ENCODE measurements at places on chromosomes 2 and 18.

GRCh38 chr2:241817126-241817820 lies 8.3 kb downstream of the NEU4 start:
- no peak for DNase-seq

- DNase-seq, result no peak
These were observed 136.9 kb downstream of the GAREM1 start for GRCh38 chr18:32333781-32334180.

DNA sequence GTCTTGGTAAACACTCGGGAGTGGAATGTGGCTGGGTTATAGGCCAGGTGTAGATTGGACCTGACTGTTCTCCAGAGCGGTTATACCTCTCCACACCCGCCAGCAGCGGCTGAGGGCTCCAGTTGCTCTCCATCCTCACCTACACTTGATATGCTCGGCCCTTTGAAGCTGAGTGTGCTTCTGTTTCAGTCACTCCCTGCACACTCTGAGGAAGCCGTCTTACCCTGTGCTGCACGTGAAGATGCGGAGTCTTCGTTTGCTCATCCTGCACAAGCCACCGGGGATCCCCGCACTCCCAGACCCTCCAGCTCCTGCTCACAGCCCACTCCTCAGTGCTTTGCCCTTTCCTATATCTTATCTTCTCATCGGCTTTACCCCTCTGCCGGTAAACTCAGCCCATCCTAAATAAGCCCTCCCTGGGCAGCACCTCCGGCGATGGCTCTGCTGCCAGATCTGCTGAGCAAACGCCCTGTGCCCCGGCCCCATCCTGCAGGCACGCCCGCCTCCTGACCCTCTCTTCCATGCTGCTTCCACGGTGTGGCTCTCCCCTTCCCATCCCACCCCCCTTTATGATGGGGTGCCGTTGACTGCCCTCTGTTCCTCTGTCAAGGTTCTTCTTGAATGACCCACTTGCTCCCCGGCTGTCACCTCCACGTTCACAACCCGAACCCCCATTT lies 47.3 kb upstream of the ODC1 start:
- DNase-seq, result no peak

GRCh38 chr18:4102901-4103300 lies 352.2 kb downstream of the DLGAP1 start:
- DNase-seq, result no peak

- no peak for DNase-seq
These were observed 464.0 kb upstream of the SPRED2 start for GRCh38 chr2:65896446-65896845.

- no peak for DNase-seq
These were observed 160.5 kb downstream of the XIRP2 start for GRCh38 chr2:167048829-167049228.

GRCh38 chr18:50340078-50340477 lies 34.8 kb upstream of the SKA1 start:
- no peak for DNase-seq

DNA sequence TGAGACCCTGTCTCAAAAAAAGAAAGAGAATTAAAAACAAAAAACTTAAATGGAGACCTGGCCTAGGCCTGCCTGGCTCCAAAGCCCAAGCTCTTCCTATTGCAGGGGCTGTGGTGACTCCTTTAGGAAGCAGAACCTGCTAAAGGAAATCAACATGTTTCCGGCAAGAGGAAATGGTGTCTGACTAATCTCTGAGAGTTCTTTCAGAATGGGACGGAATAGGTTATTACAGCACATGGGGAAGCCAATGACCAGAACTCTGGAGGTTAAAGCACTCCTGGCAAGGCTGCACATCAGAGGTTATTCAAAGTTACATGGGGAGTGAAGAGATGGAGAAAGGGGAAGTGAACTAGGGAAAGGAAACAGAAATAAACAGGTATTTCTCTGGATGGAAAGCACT lies 21.4 kb downstream of the KIF3C start:
- peak; percentile 86 for DNase-seq

- no peak for DNase-seq
These were observed 221.4 kb downstream of the ARL4C start for GRCh38 chr2:234275515-234275914.

GRCh38 chr2:241571821-241572620 lies 13.5 kb downstream of the BOK start:
- no peak for DNase-seq

DNA sequence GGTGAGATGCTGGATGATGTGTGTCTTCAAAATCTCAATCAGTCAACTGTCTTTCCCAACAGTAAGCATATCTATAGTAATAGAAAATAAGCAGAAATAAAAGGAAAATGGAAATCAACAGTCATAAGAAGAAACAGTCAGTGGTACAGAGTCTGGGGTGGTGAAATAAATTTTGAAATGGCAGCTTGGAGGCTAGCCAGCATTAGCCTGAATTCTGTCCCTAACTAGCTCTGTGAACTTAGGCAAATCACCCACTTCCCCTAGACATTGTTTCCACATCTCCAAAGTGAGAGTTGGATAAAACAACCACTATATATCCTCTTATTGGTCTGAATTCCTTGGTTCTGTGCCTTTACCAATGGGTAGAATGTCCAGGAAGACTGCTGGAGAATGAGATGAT lies 189.7 kb upstream of the REV1 start:
- peak; percentile 58 for DNase-seq

- peak; percentile 17 for DNase-seq
These were observed 44.9 kb downstream of the TMEM37 start for GRCh38 chr2:119476301-119477112.

- DNase-seq, result no peak
These were observed 879.2 kb upstream of the ZEB2 start for GRCh38 chr2:145399131-145399530.

DNA sequence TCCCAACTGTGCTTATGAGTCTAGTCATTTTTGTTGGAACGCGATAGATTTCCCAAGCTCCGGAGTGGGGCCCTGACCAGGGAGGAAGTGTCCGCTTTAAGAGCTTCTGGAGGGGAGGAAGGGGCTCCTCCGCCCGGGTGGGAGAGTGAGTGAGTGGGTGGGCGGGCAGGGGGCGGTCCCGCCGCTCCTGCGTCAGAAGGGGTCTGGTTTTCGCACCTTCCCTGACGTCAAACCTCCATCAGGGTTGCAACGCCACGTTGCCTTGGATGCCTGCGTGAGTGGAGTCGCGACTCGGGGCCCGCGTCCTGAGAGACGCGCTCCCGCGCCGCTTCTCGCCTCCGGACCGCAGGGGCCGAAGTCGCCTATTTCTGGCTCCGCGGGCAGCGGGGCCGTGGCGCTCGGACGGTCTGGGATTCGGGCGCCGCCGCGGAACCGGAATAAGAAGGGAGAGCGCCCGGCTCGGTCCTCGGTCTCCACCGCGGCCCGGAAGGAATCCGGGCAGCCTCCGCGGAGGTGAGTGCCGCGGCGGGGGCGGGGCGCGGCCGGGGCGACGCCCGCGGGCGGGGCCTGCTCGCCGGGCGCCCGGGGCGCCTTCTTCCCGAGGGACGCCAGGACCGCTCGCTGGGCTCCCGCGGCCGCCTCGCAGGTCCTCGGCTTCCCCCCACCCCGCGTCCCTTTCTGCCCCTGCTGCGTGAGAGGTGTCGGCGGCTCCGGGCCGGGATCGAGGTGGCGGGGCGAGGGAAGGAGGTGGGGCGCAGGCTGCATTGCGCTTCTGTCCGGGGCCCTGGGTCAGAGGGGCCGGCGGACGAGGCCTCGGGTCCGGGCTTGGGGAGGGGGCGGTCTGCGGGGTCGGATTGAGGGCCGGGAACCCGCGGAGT lies at the start of gene ZDBF2:
Gene ZDBF2 (plus strand): TSS at position 230 of the 878 bp plus-strand sequence. CDS start 7,187 bp downstream, outside the sequence.
- no peak for DNase-seq

- no peak for DNase-seq
These were observed 848.8 kb downstream of the MBD2 start for GRCh38 chr18:53375621-53376020.

DNA sequence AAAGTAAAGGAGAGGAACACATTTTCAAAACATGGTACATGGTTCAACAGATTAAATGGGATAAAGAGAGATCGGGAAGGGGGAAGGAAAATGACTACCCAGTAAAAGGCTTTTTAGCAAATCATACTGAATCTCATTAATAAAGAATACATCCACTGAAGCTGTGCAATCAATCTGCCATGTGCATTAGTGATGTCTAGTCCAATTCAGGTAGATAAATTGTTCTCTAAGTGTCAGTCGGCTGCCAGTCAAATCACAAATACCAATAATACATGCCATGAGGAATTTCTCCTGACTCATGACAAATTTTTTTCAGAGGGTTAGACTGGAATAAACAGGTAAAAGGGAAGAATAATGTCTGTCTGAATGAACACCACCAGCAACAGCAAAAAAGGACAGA lies 22.6 kb downstream of the NYAP2 start:
- DNase-seq, result no peak

GRCh38 chr2:226445216-226445861 lies 354.3 kb downstream of the IRS1 start:
- no peak for DNase-seq

- peak; percentile 83 for DNase-seq
These were observed 167.9 kb upstream of the NXPH2 start for GRCh38 chr2:138948070-138948539.

DNA sequence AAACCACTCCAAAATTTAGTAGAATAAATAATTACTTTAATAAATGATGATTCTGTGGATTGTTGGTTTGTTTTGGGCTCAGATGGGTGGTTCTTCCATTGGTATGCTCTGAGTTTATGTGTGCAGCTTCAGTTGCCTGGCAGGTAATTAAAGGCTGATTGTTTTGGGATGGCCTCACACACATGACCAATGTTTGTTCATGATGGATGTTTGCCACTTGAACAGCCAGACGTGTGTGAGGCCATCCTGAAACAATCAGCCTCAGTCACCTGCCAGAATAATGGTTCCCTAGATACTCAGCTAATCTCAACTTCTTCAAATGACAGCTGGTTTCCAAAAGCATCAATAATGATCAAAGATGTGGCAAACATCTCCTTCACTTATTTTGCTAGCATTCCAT lies 352.5 kb upstream of the GULP1 start:
- DNase-seq, result no peak

- DNase-seq, result no peak
These were observed 200.7 kb downstream of the DIS3L2 start for GRCh38 chr2:232162187-232162586.

- DNase-seq, result no peak
These were observed 83.9 kb downstream of the SH3YL1 start for GRCh38 chr2:179886-180285.

GRCh38 chr18:21912339-21913239 lies 172.0 kb downstream of the MIB1 start:
- no peak for DNase-seq

DNA sequence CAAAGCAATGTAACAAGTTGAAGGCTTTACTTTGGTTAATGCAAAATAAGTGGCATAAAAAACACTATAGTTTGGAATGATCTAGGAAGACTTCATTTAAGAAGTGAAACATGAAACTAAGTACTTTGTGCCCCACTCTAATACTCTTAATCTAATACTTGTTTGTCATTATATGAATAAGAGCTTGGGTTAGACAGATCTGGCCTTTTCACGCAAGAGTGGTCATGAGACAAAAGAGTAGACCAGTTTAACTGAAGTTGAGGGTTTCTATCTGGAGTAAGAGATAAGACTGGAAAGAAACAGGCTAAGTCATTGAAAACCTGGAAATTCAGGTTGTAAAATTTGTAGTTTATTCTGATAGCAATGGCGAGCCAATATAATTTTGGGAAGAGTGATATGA lies 2.8 kb downstream of the SLC30A6 start:
- no peak for DNase-seq

GRCh38 chr2:75709297-75709696 lies 1.4 kb downstream of the GCFC2 start:
- DNase-seq, result no peak

GRCh38 chr2:173216668-173217067 lies 138.0 kb upstream of the CDCA7 start:
- DNase-seq, result peak; percentile 10

DNA sequence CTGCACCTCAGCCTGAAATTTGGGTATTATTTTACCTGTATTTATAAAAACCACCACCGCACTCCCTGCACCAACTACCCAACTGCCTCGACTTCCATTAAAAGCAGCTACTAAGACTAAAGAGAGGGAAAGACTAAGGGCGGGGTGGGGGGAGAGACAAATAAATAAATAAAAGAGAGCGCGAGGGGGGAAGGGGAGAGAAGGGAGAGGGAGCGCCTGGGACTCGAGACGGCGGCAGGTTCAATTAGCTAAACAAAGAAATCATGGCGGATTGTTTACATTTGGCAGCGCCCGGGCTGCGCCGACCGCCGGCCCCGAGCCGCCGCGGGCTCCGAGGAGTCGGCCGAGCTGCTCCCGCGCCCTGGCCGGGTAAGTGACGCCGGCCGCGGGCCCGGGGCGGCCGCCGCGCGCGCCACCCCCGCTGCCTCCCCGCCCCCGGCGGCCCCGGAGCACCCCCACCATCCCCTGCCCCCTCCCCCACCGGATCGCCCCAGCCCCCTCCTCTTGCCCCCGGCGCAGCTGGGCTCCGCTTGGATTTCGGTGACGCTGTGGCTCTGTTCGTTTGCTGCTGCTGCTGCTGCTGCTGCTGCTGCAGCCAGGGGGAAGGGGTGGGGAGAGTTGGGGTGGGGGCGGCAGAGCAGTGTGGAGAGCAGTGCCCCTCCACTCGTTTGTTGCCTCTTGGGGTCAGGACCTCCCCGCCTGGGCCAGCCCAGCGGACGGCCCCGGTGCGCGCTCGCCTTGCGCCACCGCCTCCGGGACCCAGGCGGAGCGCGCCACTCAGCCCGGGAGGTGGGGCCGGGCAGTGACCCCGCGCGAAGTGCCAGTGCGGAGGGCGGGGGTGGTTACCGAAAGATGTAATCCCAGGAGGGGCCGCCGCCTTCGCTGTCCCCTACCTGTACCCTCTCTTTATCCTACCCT lies 187.2 kb upstream of the FANCL start:
- DNase-seq, result no peak

DNA sequence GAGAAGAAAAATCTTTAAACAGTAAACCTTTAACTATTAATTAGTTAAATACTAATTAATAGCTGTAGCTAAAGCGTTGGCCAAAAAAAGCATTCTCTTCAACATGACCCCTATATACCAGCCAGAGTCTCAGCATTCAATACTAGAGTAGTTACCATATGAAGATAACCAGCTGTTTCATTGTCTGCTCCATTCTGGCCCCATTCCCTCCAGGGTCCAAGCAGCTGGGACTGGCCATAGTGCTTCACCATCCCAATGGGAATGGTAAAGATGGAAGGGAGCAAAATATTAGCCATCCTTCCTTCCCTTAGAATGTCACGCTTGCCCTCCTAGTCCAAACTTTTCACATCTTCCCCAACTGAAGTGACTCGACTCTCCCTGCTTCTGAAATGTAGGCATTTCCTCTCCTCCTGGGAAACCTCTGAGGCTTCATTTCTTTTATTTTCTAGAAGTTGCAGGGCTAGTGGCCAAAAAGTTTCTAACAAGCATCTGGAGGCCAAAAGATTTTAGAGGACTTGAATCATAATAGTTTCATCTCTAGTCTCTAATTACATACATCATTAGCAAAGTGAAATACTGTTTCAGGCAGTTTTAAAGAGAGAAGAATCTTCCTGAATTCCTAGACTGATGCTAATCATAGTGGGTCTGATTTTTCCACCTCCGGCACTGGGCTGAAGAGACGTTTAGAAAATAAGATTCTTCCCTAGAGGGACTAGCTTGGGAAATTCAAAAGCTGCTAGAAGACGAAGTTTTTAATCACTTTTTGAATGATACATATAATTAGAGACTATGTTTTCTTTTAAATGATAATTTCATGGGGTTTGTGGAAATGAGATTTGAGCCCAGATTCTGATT lies 52.7 kb downstream of the CCDC68 start:
- no peak for DNase-seq
